NCI-H524 treated with DMSO at 0.1 percent for 48 hours (cell line): ENCODE measurements at places on chromosomes 13 and 19.
A peak's percentile ranks its signal among the peaks of the same experiment; 100 is the strongest.

- DNase-seq, result no peak
Measured at GRCh38 chr13:75904012-75904411, 267.9 kb downstream of the LMO7 start.

DNA sequence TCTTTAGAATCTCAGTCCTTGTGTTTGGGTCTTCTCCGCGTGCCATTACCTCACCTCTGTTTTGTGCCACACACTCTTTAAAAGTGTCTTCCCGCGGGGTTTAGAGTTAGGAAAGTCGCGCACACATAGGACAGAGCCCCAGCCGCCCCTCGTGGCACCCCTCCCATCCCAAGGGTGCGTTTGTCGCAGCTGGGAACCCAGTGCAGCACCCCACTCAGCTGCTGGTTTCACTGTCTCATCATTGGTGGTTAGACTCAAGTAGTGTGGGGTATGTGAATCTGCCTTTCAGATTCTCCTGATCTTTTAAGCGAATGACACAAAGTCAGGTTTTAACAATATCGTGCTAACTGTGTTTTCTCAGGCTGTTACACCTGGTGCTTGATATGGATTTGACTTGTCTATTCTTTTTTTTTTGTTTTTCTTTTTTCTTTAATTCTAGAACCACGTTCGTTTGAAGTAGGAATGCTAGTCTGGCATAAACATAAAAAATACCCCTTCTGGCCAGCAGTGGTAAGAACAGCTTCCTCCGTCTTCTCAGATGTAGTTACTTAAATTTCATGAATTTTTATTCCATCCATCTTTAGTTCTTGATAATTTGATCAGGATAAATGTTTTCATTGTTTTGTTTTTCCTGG, 19.5 kb upstream of the NDUFS7 start:
- DNase-seq, result no peak

DNA sequence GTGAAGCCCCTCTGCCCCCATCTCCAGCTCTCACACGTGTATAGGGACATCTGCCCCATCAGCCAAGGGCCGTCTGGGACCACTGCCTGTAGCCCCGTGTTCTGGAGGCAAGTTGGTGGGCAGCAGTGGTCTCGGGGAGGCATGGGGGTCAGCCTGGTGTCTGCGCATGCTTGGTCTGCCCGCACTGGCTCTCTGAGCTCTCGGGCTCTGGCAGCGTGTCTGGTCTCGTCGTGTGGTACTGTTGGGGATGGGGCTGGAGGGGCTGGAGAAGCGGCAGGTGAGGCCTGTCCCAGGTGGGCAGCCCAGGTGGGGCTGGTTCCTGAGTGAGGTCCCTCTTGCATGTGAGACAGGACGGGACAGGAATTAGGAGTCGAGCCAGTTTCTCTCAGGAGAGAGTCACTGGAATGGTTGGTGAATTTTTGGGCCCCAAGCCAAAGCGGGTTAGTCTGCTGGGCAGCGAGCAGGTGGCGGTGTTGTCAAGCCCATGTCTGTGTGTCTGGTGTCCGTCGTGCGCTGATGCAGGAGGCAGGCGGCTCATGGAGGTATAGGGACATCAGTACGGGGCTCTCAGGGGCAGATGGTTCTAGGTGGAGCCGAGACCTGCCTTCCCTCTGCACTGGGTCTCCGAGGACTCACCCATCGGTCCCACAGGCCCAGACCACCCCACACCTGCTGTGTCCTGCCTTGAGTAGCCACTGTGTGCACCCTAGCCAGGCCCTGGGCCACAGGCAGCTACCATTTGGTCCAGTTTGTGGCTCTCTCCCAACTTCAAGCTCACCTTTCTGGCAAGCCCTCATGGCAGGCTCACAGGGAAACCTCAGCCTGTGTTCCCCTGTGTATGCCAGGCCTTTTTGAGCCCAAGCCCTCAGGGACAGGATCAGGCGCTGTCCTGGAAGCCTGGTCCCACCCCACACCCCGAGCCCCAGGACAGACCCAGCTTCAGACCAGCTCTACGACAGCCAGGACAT, 18.2 kb downstream of the COMP start:
- no peak for DNase-seq

DNA sequence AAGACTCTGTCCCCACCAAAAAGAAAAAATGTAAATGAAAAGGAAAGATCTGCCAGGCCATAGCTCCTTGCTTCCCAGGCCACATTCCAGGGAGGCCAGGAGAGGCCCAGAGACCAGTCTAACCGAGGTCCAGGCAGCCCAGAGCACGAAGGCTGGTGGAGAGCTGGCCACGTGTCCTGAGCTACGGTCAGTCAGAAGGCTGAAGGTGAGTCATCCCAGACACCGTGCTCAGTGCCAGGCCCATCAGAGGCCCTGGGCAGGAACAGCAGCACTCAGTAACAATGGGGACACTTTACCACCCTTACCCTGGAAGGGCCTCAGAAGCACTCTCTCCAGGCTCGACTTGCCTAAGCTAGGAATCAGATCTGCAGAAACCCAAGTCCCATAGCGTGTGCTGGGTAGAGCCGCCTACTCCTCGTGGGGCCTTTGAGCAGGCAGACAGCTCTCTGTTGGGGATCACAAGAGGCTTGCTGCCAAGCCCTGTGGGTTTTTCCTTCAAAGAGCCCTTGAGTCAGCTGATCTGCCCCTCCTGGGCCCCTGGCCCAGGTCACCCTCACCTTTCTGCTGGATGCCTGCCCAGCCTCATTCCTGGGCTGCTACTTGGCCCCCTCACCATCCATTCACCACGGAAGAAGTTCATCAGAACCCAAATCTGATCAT, 11.6 kb upstream of the DNMT1 start:
- no peak for DNase-seq

DNA sequence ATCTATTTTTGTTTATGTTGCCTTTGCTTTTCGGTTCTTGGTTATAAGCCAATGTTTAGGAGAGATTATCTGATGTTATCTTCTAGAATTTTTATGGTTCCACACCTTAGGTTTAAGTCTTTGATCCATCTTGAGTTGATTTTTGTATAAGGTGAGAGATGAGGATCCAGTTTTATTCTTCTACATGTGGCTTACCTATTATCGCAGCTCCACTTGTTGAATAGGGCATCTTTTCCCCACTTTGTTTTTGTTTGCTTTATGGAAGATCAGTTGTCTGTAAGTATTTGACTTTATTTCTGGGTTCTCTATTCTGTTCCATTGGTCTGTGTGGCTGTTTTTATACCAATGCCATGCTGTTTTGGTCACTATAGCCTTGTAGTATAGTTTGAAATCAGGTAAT, 927.0 kb downstream of the UQCRFS1 start:
- DNase-seq, result no peak

DNA sequence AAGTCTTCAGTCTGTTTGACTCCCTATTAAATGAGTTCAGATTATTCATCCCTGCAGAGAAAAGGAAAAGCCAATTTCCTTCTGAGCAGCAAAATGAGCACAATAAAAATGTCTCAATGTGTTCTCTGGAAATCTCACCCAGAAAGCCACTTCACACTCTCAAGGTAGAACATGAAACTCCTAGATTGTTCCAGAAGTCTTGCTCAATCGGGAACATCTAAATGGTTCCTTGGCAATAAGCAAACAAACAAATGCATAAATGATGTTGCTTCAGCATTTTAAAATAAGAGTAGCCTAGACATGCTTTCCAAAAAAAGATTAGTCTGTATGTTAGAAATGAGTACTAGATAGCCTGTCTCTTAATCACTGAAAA, 59.7 kb upstream of the TNFRSF19 start:
- DNase-seq, result no peak

- no peak for DNase-seq
Measured at GRCh38 chr13:24632382-24633121, 47.7 kb upstream of the ATP12A start.

GRCh38 chr19:40627486-40628279, 26.5 kb downstream of the LTBP4 start:
- DNase-seq, result no peak

DNA sequence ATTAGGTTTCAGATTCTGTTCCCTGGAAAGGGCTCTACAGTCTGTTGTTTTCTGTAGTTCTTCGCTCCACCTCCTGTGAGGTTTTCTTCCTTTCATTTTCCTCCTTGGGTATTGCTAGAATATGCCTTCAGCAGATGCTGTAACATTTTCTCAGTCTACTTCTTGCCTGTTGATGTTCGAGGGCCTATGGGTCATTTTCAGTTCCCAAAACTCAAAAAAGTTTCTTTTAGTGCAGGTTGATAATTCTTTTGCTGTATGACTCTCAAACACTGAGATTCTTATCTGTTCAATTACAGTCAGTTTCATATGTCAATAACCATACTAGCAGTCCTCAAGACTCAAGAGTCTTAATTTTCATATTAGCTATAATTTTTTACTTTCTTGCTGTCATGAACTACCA, 268.3 kb downstream of the RFC3 start:
- no peak for DNase-seq

DNA sequence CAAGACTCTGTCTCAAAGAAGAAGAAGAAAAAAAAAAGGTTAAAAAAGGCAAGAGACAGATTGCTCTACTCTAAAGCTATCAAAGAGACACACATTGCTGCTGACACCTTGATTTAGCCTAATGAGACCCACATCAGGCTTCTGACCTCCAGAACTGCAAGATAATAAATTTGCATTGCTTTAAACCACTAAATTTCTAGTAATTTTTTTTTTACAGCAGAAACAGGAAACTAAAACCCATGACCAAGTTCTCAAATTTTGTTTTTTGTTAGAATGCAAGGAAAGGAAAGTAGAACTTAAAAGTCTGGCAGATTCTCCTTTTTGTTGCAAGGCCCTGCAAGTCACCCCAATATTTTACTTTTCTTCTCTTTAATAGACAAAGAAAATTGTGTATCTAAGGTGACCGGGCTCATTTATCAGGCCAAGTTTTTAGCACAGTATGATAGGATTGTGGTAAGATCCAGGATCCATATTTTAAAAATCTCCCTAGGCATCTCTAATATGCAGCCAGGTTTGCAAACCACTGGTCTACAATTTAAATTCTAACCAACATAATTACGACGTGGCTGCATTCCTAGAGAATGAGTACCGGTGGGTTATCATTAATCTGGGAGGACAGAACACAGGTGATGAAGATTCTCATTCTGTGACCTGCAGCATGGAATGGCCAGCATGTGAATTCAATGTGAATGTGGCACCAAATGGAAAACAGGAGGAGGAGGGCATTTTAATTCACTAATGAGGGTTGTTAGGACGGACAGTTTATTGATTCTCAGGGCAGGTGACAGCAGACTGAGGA, 56.7 kb upstream of the MED4 start:
- no peak for DNase-seq

GRCh38 chr13:23392925-23393645, 40.4 kb downstream of the SACS start:
- DNase-seq, result no peak

DNA sequence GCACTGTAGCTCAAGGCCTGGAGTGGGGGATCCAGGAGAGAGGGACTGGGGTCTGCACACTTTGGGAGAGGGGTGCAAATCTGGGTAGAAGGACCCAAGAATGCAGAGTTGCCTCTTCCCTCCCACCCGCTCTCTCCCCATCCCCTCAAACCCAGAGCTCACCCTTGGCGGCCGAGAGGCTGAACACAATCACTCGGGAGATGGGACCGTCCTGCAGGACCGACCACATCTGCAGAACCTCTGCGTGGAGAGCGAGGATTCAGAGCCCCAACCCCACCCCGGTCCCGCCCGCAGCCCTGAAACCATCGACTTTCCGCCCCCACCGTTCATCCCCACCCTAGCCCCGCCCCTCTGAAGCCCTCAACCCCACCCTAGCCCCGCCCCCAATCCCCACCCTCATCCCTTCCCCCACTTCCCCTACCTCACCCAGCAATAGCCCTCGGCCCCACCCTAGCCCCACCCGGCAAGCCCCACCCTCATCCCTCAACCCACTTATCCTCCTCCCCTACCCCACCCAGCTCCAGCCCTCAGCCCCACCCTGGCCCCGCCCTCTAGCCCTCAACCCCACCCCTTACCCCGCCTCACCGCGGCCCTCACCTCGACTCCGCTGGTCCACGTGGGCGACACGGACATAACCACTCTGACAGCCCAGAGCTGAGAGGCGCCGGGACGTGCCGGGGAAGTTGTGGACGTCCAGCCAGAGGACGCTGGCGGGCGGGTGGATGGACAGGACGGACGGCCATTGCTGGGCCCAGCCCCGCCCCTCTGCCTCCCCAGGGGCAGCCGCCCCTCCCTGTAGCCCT, 4.1 kb downstream of the KPTN start:
- no peak for DNase-seq

GRCh38 chr13:32164622-32165268, 133.2 kb downstream of the FRY start:
- DNase-seq, result peak; percentile 63

GRCh38 chr19:46452186-46452585, 19.2 kb downstream of the PNMA8A start:
- no peak for DNase-seq

DNA sequence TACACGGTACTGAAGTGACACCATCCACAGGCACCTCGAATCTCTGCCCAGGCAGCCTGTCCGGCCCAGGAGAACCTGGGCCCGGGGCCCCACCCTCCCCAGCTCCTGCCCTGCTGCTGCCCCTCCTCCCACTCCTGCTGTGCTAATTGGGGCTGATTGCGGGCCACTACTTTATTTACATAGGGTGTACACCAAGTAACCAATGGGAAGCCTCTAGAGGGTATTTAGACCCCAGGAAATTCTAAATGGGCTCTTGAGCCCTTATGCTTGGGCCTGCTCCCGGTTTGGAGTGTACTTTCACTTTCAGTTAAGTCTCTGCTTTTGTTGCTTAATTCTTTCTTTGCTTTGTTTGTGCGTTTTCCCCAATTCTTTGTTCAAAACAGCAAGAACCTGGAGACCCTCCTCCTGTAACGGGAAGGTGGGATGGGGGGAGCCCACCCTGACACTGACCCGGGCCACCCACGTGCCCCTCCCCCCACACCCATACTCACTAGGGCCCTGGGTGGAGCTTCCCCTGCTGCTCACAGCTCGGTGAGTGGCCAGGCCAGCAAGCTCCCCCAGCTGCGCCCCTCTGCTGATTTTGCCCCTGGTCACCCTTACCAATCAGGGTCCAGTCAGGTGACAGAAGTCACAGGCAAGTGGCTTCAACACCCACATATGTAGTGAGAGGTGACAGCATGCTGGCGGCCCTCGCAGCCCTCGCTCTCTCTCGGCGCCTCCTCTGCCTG, 9.4 kb downstream of the SCGB2B2 start:
- DNase-seq, result no peak

DNA sequence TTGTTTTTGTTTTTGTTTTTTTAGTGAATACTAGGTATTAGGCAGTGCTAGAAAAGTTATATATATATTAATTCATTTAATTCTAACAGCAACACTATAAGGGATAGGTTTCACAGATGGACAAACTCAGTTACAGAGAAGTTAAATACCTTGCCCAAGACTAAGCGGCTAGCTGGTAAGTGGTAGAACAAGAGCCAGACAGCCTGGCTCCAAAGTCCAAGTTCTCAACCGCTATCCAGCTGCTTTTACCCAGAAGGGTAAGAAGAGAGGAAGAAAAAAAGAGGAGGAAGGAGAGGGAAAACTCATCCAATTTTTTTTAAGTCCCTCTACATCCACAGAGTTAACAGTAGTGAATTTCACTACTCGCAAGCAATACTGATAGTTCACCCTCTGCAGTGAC, 217.0 kb downstream of the SPRY2 start:
- DNase-seq, result no peak
